T-helper 9 cell (primary cell): ENCODE measurements at places on chromosomes 5 and 9.
A peak's percentile ranks its signal among the peaks of the same experiment; 100 is the strongest.

- DNase-seq, result no peak
Measured at GRCh38 chr5:121175986-121176385, 675.7 kb upstream of the FTMT start.

DNA sequence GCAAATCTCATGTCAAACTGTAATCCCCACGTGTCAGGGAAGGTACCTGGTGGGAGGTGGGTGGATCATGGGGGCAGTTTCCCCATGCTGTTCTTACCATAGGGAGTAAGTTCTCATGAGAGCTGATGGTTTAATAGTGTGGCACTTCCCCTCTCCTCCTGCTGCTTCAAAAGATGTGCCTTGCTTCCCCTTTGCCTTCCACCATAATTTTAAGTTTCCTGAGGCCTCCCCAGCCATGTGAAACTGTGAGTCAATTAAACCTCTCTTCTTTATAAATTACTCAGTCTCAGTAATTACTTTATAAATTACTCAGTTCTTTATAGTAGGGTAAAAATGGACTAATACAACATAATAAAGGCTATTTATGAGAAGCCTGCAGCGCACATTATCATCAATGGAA, 7.1 kb upstream of the CNTRL start:
- DNase-seq, result no peak

DNA sequence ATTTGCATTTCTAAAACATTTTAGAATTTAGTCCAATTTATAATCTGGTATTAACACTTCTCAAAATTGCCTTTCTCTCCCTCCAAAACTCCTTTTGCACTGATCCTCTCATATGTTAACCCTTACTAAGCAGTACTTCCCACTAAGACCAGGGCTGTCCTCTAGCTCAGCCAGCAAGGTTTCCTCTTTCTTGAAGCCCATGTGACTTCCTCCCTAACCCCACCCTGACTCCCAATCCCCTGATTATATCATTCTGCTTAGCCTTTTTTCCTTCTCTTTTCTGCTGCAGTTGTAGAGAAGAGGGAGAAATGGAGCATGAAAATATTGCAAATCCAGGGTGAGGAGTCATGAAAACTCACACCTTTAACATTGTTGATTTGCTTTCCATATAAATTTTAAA, 241.7 kb downstream of the MCTP1 start:
- DNase-seq, result no peak

DNA sequence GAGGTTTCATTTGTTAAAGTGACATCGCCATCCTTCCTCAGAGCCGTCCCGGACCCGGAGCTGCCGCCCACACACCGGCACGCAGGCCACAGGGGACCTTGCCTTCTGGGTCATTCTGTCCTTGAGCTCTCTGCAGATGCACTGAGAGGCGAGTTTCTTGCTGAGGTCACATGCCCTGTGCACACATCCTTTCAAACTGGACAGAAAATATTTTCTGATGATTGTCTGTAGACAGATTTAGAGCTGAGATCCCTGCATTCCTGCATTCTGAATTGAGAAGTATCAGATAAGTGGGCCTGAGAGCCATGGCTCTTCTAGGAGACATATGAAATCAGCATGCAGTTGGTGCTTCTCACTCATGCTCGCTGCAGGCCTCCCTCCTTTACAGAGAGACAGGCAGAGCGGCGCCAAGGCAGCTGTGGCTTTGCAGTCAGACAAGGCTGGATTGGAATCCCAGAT, 25.4 kb downstream of the BOD1 start:
- no peak for DNase-seq

GRCh38 chr5:144983101-144983500, 812.4 kb downstream of the KCTD16 start:
- no peak for DNase-seq

DNA sequence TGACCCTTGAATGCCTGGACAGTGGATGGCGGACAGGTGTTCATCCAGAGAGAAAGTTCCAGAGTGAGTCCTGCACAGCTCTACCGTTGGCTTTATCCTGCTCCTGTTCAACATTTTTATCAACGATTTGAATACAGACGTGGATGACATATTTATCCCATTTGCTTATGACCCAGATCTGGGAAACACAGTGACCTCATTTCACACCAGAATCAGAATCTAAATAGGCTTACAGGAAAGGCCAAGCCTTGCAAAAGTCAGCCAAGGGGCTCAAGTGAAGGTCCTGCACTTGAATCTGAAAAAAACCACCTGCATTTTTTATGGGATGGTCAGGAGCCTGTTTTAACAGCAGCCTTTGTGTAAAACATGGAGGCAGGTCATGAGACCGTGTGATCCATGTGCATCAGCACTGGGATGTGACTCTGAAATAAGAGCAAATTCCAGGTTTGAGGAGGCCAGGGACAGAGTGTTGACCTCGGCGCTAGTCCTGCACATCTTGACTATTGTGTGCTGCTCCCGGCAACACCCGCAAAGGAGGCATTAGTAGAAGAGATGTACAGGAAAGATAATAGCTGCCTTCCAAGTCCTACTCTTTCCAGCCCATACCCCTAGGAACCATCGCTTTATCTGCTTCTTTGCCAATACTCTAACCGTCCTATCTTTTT, 18.5 kb downstream of the PDZD2 start:
- DNase-seq, result no peak

DNA sequence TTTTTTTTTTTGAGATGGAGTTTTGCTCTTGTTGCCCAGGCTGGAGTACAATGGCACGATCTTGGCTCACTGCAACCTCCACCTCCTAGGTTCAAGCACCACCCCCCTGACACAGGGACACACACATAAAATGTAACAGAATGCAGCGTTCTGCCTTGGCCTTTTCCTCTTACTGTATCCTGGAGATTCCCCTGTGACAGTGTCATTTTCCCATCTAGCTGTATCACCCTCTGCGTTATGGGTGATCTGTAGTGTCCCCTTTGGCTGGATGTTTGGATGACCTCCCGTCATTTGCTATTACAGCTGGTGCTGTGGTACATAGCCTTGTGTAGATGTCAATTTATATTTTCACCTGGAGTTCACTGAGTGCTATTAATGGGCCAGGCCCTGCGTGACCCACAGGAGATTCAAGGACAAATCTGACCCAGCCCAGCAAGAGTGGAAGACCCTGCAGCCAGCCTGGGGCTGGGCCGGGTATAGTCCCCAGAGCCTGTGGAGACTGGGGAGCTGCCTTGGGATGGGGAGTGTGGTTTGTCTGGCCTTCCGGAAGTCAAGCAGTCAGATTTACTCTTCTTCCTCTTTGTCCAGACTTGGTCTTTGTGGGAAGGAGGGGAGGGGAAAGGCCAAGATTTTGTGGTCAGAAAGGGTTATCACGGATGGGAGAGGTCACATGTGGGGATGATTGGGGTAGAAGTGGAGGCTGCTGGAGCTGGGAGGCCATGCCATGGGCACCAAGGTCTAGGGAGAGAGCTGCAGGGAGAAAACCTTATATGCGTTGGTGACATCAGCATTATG, 43.6 kb downstream of the ERGIC1 start:
- DNase-seq, result no peak

- no peak for DNase-seq
Measured at GRCh38 chr5:78429332-78429980, 69.0 kb downstream of the SCAMP1 start.

GRCh38 chr5:180792965-180793287, 9.7 kb downstream of the MGAT1 start:
- DNase-seq, result no peak

DNA sequence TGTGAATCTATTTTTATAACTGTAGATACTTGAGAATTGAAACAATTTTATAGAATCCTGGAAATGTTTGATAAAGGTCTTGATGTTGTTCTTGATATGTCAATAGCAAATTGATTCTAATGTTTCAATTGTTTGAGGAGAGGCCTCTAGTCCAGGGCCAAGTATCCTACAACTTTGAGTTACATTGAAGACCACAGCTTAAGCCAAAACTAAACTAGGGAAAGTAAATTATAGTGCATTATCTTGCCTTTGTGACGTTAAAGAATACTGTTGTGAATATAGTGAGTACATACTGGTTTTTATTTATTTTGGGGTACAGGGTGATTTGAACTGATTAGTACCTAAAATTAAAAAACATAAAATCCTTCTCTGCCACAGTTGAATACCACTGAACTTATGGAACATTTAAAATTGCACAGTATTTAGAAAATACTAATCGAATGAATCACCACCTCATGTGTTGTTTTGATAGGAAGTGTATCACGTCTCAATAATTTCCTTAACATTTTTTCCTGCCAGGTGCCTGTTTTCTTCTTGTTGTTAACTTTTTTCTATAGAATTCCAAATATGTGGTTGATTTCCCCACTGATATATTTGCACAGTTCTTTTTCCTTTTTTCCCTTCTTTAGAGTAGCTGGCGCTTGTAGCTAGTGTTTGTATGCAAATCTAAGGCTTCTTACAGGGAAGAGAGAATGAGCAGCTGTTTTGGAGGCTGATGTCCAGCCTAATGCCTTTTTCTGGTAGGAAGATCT, 12.5 kb downstream of the ARHGEF28 start:
- DNase-seq, result no peak

DNA sequence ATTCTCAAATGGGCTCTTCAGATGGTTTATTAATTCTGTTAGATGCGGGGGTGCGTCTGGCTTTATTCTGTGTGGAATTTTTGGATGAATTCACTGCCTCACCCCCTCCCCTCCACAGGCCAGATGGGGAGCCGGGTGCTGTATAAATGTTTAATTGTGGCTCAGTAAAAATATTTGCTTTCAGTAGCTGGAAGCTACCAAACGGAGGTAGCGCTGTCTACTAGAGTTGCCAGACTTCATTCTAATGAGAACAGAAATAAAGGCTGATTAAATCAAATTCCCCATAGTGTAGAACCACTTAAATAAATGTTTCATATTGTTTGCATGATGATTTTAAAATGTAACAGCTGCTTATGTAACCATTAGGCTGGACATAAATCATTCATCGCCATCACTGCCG, 34.5 kb upstream of the KCNMB1 start:
- no peak for DNase-seq

DNA sequence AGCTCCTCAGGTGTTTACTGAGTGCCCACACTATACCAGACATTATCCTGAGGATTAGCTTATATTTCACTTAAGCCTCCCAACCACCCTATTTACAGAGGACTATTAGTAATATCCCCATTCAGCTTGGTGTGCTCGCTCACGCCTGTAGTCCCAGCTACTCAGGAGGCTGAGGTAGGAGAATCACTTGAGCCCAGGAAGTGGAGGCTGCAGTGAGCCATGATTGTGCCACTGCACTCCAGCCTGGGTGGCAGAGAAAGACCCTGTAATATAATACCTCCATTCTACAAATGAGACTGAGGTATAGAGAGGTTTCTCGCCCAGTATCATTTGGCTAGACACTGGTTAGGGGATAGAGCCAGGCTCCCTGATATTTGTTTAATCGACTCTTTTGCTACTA, 18.0 kb upstream of the MATR3 start:
- no peak for DNase-seq

GRCh38 chr9:84835745-84836144, 166.2 kb downstream of the NTRK2 start:
- DNase-seq, result no peak

DNA sequence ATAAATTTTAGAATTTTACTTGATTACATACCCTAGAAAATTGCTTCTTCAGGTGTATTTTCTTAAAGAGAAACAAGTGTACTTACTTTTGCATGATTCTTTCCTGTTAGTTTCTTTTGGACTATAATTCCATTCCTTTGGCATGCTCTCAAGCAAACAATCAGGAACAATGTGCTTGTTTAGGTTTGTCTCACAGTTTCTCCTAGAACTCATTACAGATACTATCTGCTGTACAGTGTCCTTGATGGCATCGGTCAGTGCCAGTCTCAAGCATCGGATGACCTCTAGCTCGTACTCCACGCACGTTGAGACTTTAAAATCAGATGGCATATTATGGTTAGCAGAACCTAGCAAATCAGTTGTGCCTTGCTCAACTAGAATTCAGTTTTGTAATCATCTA, 214.9 kb downstream of the KIAA0825 start:
- DNase-seq, result no peak

DNA sequence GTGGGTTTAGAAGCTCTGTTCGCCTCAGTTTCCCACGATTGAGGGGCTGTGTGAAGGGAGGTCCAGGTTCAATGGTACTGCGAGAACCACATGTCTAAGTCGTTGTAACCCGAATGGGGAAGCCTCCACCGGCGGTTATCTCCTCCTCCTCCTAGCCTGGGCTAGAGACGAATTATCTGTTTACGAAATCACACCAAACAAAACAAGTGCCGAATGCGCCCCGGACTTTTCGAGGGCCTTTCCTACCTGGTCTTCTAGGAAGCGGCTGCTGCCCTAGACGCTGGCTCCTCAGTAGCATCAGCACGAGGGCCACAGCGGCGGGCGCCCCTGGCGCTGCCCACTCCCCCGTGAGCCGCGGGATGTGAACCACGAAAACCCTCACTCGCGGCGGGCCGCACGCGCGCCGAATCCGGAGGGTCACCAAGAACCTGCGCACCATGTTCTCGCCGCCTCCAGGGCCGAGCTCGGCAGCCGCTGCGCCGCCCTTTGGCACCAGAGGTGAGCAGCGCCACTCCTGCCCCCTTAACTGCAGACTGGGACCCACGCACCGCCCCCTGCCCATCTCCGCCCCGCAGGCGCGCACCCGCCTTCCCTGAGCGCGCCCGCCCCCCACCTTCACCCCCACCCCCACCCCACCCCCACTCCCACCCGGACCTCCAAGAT, at the start of gene CDKN2A:
Gene CDKN2A, minus strand, starts transcription at position 500 of the 663 bp plus-strand sequence.
- peak; percentile 44 for DNase-seq

DNA sequence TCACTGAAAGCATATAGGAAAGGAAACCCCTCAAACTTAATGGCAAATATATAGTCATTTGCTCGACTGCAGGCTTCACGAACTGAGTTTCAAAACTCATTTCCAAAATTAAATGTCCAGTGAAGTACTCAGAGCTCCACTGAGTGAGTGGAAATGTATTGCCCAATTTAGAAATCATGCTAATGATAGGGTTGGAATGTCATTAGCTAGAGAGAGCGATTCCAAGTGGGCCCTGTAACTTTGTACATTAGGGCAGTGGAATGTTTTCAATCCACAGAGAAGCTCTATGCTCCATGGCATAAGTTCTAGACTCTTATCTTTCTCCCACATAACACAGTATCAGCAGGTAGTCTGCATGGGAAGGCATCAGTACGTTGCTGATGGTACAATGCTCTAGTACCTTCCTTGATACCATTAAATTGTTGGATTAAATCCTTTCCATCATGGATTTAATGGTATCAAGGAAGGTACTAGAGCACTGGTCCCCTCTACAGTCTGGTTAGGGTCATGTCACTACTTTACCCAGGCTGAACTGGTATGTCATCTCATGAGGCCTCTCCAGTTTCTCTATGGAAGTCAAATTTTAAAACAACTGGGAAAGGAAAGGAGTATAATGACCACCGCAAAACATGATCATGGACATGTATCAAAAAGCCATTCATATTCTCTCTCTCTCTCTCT, 183.2 kb upstream of the RASEF start:
- no peak for DNase-seq

- no peak for DNase-seq
Measured at GRCh38 chr5:60833520-60833919, 10.5 kb downstream of the ELOVL7 start.

- DNase-seq, result no peak
Measured at GRCh38 chr9:89786655-89787054, 181.8 kb downstream of the GADD45G start.

DNA sequence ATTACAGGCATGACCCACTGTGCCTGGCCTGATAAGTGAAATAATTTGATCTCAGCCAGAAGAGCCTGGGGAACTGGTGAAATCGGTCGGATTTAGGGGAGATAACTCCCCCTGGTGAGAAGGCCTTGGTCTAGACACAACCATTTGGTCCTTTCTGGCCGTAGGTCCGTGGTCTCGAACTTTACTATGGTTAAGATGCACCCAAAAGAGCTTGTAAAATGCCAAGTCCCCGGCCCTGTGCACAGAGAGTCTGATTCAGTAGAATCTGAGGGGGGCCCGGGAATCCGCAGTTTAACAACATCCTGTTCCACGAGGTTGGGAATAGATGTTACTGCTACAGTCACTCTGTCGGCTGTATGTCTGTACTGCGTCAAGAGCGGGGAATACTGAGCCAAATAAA, 140.7 kb downstream of the C9orf50 start:
- no peak for DNase-seq
